ENCODE measurements at places on chromosomes 7 and 10.
A peak's percentile ranks its signal among the peaks of the same experiment; 100 is the strongest.

- ATAC-seq, result peak; percentile 15
These were observed 221.6 kb upstream of the MKLN1 start for GRCh38 chr7:131105799-131106680.

DNA sequence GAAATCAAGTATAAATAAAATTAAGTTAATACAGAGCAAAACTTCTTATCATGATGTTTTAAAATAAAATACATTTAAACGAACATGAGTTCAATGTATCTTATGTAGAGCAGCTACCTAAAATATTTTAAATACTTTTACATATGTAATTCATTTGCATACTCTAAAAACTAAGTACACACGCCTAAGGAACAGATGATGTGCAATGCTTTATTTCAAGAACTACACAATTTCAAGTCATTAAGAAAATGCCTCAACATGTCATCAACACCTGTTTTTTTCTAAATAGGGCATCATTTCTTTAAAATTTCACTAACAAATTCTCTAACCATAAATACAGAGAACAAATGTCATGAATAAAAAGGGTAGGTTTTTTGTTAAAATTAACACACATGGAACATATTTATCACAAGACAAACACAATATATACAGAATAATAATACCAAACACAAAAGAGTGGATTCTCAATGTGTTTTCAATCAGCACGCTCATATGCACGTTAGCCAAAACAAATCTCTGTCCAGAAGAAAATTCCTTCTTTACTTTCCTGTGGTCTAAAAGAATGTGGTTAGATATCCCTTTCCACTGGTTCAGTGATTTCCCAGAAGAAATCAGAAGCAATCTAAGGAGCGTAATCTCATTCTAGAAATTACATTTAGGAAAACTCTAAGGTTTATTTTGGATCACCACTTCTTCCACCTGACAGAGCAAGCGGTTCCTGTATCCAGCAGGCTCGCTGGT, 73.0 kb upstream of the PFKP start:
- ATAC-seq, result peak; percentile 71

DNA sequence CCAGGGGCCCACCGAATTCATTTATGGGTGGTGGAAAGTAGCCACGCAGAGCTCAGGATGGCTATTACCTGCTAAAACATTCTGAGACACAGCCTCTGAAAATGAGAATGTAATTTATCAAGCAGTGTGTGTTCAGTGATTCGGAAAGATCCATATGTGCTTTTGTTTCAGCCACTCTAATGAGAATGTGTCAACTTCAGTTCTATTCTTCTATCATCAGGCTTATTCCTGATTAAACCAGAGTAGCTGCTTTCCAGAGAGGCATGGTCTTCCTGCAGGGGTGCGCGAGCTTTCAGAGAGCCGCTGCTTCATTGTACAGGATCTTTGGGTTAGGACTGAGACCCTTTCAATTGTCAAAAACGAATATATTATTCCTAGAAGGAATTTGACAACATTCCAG, 167.6 kb downstream of the OTUD1 start:
- ATAC-seq, result peak; percentile 66

DNA sequence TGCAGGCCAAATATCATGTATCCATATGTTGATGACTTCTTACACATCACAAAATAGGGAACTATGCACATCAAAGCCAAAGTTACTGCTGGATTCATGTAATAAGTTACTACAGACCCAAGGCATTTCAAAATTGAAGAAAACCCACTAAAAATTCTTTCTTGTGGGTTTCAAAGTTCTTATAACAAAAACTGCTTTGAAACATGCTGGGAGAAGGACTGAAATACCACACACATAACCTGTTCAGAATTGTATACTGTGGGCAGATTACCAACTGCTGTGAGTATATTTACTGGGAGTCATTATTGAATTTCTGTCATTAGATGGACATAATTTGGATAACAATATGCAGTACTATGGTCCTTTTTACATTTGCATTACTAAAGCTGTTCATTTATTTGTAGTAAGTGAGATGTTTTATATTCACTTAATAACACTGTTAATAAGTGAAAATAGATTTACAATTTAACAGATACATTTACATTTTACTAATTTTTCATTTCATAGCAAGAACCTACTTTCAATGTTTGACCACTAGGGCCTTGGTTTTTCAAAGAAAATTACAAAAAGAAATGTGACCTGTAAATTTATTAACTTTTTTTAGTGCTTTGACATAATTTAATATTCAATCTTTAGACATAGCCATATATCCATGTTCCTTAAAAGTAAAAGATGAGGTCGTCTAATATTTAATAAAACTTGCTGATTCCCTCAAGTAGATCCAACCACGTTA, 132.6 kb downstream of the MAGI2 start:
- ATAC-seq, result no peak

GRCh38 chr10:5461914-5462840, 37.2 kb downstream of the CALML5 start:
- no peak for ATAC-seq

DNA sequence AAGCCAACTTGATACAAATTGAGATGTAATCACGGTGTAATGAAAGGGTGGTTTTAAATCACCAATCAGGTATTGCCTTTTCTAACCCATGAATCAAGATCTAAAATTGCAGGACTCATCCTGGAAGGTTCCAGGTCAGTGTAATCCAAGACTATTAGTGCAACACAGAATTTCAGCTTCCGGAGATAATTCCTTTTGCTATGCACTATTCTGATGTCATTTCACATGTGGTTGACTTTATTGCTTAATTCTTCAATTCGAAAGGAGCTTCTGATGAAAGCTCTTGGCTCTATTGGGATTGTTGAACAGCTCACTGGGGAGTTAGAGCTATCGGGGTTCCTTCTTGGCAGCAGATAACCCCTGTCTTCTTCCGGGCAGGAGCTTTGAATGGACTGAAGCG, 147.4 kb upstream of the INSYN2A start:
- ATAC-seq, result no peak

GRCh38 chr7:152913492-152913891, 153.9 kb downstream of the ACTR3B start:
- ATAC-seq, result no peak

GRCh38 chr7:132486274-132486610, 90.0 kb downstream of the PLXNA4 start:
- no peak for ATAC-seq

DNA sequence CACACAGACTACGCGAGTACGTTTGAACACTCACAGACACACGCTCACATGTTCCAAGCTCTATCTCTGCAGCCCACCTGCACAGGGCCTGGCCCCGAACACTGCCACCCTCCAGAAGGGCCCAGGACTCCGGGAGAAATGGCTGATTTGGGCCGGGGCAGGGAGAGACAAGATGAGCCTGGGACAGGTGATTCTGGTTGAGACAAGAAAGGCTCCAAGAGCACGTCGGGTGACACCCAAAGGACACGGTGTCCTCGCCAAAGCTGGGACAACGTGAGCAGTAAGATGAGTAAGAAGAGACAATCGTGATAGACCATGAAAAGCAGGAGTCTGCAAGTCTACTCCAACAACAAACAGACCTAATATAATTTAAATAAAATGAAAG, 9.2 kb downstream of the GPER1 start:
- ATAC-seq, result no peak

DNA sequence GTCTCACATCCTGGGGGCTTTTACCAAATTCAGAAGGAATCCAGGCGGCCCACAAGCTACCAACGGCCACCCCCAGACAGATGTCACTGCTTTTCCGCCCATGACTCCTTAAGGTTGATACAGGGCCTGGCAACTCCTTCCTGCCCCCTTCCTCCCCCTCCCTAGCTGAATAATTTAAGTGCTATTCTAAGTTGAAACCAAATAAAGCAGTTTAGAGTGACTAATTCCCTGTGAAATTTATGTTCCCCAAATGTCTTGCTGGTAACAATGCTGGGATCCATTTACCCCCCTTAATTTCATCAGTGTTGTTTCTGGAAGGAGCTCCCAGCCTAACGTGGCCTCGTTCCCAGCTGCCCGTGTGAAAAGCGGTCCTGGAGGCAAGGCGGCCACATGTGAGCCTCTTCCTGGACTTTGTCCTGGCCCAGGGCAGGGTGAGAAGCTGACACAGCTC, 109.6 kb downstream of the TMEM130 start:
- ATAC-seq, result no peak

GRCh38 chr7:99005776-99006175, 127.4 kb downstream of the TRRAP start:
- no peak for ATAC-seq

DNA sequence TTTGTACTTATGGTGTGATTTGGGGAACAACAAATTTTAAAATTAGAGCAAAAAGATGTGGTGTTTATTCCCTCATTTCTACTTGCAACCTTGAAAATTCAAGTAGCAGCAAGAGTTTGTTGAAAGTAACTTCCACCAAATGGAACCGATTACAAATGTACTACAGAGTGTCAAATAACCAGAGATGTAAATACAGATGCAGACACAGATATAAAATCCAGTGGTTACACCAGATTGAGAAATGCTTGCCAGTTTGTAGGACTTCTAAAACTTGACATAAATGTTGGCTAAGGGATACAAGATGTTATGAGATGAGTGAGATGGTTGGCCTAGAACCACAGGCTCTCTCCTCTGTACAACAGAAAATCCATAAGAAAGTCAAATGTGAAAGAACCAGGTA, 162.1 kb downstream of the DIP2C start:
- ATAC-seq, result no peak

GRCh38 chr10:109418795-109419194, 504.5 kb downstream of the XPNPEP1 start:
- ATAC-seq, result peak; percentile 91

DNA sequence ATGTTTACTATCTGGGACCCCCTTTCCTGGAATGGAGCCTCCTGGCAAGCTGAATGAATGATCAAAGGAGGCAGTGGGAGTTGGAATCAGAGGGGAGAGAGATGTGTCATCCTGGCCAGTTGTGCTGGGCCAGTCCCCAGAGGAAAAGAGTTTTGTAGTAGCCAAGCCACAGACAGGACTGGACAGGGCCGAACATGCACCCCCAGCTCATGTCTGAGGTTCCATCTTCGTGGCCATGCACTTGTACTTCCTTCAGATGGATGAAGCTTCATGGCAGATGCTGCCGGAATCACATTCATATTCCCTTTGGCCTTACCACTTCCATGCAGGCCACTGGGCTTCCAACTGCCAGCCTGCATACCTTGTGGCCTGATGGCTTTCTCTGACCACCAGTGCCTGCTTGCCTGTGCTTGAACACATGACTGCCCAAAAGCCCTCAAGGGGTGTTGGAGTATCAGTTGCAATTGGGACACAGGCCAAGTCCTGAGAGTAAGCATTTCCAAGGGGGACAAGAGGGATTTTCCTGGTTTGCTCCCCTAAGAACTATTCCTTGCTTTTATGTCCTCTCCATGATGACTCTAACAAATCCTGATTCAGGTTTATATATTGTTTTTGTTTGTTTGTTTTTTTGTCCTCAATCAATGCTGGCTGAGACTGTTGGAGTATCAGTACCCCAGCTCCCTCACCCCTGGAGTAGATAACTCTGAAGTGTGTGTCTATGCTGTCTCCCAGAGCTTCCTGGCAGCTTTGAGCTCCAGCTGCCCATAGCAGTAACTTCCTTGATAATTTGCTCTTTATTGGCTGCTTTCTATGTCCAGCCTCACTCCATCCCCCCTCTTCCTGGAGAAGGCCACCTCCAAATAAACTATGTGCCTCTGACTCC, 63.6 kb downstream of the TMEM130 start:
- ATAC-seq, result no peak

DNA sequence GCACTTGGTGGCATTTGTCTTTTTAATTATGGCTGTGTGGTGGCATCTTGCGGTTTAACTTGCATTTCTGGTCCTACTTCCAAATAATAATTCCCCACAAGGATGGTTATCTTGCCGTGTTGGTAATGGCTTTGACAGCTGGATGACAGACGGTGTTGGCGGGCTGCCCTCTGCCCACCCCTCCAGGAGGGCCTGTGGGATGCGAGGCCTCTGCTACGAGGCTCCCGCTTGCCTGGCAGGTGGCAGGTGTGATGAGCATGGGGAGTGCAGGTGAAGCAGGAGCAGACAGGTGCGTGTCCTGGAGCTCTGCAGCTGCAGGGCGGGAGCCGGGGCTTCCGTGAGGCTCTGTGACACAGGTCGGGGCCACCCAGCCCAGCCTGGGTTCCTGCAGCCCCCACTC, 11.8 kb downstream of the INPP5A start:
- no peak for ATAC-seq

GRCh38 chr10:49152663-49153062, 18.8 kb upstream of the FAM170B start:
- no peak for ATAC-seq

DNA sequence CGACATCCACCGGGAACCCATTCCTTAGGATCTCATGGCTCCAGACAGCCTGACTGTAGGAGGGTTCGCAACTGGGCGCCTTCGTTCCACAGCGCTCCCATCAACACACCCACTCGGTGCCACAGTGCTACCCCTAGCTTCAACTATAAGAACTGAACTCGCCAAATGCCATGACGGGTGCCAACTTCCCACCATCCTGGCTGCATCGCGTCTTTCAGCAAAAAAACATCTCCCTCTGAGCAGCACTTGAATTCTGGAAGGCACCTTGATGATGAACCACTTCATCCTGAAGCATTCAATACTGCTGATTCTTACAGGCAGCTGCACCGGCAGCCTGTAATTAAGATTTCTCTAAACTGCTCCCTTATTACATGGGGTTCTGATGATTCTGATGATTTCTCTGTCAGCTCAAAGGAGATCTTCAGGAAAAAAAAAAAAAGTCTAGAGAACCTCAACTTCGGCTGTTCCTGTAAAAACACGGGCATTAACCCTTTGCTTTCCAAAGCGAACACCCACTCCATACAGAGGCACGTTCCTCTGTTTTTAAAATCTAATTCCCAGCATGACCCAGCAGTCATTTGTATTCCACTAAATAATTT, 1.3 kb downstream of the CYTH3 start:
- ATAC-seq, result peak; percentile 31

GRCh38 chr10:575402-576129, 113.9 kb downstream of the DIP2C start:
- ATAC-seq, result no peak

- ATAC-seq, result peak; percentile 86
These were observed at the start of gene ZC3HAV1L for GRCh38 chr7:139035586-139036353. Gene ZC3HAV1L, minus strand, starts transcription at chr7:139036042. Its CDS starts 25 bp downstream, at chr7:139036017.

GRCh38 chr7:64878684-64879083, 24.4 kb upstream of the ZNF273 start:
- ATAC-seq, result no peak

GRCh38 chr7:72080341-72080766, 331.8 kb downstream of the CALN1 start:
- ATAC-seq, result no peak

- ATAC-seq, result peak; percentile 68
These were observed 105.8 kb downstream of the ARHGAP21 start for GRCh38 chr10:24617771-24618396.

DNA sequence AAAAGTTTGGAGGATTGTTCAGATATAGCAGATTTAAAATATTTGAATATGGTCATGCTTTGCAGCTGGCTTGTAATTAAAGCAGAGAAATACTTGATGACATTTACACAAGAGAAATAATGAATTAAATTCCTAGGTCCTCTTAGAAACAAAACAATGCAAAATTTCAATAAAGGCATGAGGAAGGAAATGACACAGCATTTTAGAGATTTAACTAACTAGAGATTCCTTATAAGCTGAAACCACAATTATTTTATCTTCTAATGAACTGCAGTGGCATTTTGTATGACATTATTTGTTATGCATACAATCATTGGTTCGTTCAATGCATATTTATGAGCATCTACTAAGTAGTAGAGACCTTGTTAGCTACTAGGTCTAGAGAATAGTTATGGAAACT, 490.9 kb downstream of the ZWINT start:
- ATAC-seq, result no peak

- no peak for ATAC-seq
These were observed 42.1 kb downstream of the SEMA3D start for GRCh38 chr7:85144771-85145170.

Measured in motor neuron (in vitro differentiated cells).